ENCODE measurements at places on chromosomes 2 and 18.

DNA sequence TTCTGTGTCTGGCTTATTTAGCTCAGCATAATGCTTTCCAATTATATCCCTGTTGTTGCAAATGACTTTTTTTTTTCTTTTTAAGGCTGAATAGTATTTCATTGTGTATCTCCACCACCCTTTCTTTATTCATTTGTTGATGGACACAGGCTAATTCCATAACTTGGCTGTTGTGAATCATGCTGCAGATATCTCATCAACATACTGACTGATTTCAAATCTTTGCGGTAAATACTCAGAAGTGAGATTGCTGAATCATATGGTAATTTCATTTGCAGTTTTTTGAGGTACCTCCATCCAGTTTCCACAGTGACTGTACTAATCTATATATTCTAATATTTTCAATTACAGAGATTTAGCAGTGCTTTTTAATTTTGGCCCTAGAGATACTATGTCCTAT is 266.2 kb downstream of the TMX3 start:
- no peak for DNase-seq

- DNase-seq: no peak
Observed at GRCh38 chr2:132400169-132400900, 16.3 kb upstream of the GPR39 start.

DNA sequence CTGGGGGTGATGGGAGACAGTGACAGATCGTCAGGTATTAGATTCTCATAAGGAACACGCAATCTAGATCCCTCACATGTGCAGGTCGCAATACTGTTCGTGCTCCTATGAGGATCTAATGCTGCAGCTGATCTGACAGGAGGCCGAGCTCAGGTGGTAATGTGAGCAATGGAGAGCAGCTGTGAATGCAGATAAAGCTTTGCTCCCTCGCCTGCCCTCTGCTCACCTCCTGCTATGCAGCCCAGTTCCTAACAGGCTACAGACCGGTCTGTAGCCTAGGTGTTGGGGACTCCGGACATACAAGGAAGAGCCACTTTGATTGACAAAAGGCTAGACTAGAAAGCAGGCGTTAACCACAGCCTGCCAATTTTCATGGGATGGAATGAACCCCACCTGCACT is 183.6 kb upstream of the TMEM200C start:
- no peak for DNase-seq

- DNase-seq: peak; percentile 9
Observed at GRCh38 chr2:40955635-40956034, 503.7 kb upstream of the SLC8A1 start.

- DNase-seq: no peak
Observed at GRCh38 chr2:160268151-160268781, 68.2 kb upstream of the ITGB6 start.

DNA sequence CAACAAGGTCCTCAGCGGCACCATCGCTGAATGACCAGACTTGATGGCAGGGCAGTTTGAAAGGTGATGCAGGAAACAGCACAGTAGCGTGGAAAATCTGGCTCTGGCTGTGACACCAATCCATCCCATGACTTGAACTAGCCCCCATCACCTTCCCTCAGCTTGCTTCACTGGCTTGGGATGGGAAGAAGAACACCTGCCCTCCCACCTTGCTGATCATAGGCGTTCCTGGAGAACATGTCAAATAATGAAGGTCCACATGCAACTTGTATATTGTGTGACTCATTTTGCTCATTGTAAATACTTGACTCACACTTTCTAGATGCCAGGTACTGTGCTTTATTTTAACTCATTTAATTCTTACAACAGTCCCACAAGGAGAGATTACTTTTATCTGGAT is 292.4 kb upstream of the SPRED2 start:
- DNase-seq: no peak

GRCh38 chr2:29259221-29259620 is 144.0 kb downstream of the CLIP4 start:
- DNase-seq: no peak

DNA sequence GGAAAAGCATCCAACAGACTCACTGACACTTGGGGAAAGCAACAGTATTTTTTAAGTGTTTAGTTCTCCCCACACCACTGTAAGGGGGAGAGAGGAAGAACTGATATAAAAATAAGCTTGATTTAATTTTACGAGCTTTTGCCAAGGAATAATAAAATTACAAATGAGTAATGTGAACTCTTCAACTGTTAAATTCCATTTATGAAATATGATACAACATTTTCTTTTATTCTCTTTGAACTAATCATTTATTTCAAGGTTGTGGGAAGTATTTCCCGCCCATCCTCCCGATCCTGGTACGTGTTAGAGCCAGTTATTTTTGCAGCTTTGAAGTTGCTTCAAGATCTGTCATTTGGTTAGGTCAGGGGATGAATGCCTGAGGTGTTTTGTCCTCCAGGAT is 35.2 kb downstream of the WDPCP start:
- no peak for DNase-seq

DNA sequence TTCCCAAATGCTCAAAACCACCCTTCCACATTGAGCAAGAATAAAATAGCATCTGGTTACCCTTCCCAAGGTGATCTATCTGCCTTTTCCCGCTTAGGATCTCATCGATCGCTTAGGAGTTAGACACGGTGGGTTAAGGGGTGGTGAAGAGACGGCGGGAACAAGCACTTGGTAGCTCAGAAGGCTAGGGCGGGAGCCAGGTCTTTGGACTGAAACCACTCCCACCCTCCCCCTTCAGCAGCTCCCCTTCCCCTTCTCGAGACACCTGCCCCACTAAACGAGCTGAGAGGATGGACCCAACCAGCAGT is 513 bp downstream of the THOC1 start:
- peak; percentile 33 for DNase-seq

- DNase-seq: no peak
Observed at GRCh38 chr2:65017335-65017734, 28.1 kb downstream of the SLC1A4 start.

DNA sequence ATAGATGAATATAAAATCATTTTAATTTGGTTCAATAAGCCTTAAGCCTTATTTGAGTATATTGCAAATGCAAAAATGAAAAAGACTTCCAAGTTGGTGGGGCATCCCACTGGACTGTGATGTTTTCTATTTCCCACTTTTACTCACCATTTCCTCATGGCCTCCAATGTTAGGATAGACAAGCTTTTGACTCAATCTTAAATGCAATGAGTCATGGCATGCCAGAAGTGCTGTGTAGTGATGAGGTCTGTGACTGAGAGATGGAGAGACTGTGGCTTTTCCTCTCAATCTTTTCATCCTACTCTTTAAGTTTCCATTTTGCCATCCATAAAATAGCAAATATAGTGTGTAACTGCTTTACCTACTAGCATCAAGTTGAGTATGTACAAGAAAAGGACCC is 1401.2 kb upstream of the CELF4 start:
- no peak for DNase-seq

DNA sequence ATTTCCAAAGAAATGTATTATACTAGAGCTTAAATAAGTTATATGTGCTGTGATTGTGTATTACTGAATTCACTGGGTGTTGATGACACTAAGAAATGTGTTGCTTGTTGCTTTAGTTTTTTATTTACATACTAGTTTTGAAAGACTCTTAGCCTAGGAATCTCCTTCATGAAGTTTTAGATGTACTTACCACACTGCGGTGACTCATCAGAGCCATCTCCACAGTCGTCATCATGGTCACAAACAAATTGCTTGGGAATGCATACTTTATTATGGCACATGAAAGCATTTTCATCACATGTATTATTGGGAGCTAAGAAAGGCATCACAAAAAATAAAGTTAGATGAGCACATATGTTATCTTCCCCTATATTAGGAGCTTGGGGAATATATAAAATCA is 1624.2 kb downstream of the LRP1B start:
- DNase-seq: no peak

- no peak for DNase-seq
Observed at GRCh38 chr2:106037932-106038331, 156.2 kb downstream of the UXS1 start.

DNA sequence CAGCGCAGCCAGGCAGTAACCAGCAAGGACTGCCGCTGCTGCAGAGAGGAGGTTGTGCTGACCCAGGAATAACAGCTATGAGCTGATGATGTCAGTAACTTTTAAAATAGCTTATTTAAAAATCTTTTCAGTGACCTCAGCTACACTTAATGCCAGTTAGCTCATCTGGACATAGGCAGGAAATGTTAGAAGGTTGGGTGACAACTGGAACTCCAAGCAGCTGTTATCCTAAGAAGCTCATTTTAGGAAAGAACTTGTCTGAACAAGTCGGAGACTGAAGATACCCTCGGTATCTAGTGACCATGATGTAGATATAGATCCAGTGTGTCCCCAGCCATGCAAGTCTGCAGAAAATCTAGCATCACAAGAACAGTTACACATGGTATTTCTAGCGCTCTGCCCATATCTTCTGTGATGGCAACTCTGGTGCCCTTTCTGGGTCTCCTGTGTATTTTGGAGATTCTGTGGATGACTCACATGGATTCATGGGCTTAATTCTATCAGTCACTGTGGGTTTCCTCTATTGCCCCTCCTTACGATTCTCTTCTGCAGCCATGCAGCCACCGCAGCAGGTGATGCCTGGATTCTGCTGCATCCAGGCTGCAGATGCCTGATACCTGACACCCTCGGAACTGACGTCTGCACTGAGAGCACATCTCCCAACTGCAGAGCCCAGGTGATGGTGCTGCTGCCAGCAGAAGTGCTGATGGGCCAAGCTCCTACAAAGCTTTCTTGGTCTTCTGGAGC is 19.8 kb upstream of the PLEK start:
- DNase-seq: no peak

GRCh38 chr2:117512307-117512706 is 302.2 kb upstream of the DDX18 start:
- no peak for DNase-seq

GRCh38 chr2:118855451-118856279 is 8.2 kb upstream of the EN1 start:
- DNase-seq: peak; percentile 83

GRCh38 chr2:36492216-36492945 is 105.6 kb downstream of the FEZ2 start:
- no peak for DNase-seq

GRCh38 chr2:107811411-107811810 is 15.3 kb upstream of the RGPD4 start:
- DNase-seq: no peak

- DNase-seq: no peak
Observed at GRCh38 chr2:68426848-68427579, 40.1 kb downstream of the FBXO48 start.

- DNase-seq: no peak
Observed at GRCh38 chr2:10161206-10161931, 38.8 kb downstream of the RRM2 start.

GRCh38 chr2:25400576-25401216 is 59.0 kb upstream of the DNMT3A start:
- DNase-seq: no peak

GRCh38 chr2:111196435-111196834 is 75.7 kb downstream of the BCL2L11 start:
- no peak for DNase-seq

DNA sequence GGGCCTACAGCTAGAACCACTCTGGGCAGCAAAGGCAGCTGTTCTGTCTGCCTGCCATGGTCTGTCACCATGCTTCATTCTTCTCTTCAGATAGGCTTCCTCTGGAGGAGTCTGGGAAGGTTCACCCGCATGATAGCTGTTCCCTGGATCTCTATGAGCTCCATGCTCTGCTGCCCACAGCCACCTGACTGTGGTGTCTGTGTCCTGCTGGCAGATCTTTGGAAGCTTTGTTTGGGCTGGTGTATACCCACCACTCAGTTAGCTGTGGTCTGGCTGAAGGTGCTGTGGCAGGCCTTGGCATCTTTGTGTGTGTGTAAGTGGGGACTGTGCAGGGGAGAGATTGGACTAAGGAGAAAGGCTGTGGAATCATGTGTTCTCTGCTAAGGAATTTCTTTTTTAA is 23.4 kb downstream of the MYO1B start:
- no peak for DNase-seq

- DNase-seq: no peak
Observed at GRCh38 chr2:241285596-241285995, 29.9 kb downstream of the HDLBP start.

DNA sequence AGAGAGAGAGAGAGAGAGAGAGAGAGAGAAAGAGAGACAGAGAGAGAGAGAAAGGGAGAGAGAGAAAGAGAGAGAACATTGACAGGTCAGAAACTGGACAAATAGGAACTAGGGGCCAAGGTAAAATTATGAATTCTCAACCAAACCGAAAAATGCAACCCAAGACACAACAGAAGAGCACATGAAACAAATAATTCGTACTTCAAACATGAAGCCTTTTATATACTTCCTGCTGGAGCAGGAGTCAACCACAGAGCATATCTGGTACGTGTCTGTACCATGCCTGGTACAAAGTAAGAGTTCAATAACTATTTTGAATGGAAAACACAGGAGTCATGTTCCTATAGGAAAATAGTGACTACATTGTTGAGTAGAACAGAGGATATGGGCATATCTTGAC is 6.5 kb upstream of the VPS54 start:
- DNase-seq: no peak

- DNase-seq: no peak
Observed at GRCh38 chr2:6312367-6312766, 553.3 kb downstream of the CMPK2 start.

GRCh38 chr2:32274289-32274688 is 3.4 kb upstream of the YIPF4 start:
- no peak for DNase-seq

- no peak for DNase-seq
Observed at GRCh38 chr18:66300141-66300540, 303.7 kb downstream of the CDH19 start.

DNA sequence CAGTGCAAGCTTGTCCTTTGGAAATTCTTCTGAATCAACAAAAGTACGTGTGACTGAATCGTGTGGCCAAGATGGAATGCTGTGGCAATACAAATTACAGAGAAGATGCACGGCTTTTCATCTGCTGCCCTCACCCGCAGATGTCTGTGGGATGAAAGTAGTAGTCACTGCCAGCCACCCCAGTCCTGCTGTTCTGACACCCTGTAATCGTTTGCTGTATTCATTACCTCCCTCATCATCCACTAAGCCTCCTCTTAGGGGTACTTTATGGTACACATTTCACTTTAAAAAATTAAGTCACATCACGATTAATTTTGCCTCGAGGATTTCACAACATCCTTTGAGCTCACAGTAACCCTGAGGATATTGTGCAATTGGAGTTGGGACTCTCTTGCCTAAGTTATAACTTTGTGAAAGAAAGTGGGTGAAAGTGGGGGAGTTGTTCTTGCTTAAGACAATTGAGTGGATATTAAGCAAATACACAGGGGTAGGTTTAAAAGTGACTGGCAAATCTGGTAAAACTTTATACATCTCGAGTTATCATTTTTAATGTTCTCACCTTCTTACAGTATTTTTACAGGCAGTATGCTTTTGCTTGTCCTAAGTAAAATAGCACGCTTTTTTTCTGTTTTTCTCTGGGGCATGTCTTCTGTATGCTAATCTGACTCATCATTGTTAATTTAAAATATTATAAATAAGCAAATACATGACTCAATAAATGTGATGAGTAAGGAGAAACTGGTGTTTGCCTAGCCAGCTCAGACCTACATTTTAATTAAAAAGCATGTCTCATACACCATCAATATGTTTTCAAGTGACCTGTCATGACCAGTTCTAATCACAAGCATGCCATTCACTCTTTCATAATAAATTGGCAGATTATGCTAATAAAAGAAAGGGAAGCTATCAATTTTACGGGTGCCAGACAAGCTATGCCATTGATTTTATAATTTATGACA is 680.9 kb downstream of the IRS1 start:
- DNase-seq: peak; percentile 28
